ENCODE measurements at places on chromosomes 7 and 10. TPM values are rescaled to one million over a fixed set of nuclear protein-coding genes. Genes with fewer than 3 reads are reported as not detected.

DNA sequence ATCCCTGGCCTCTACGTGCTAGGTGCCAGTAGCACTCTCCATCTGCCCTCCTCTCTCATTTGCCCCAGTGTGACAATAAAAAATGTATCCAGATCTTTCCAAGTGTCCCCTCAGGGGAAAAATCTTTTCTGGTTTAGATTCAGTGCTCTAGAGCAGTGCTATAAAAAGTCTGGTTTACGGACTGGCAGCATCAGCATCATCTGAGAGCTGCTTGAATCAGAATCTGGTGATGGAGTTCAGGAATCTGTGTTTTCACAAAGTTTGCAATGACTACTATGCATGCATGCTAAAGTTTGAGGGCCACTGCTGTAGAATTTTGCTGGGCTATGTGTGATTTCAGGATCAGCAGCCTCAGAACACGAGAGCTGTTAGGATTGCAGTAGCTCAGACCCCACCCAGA lies 356.5 kb downstream of the PHF14 start:
- H3K4me3 ChIP-seq = no peak overlapping the region
- H3K4me1 ChIP-seq = no peaks in the 10 kb centered on the region
- no peaks in the 10 kb centered on the region for H3K27me3 ChIP-seq
- no peak overlapping the region for H3K27ac ChIP-seq
- no peak for DNase-seq
- no peaks in the 10 kb centered on the region for H3K36me3 ChIP-seq

DNA sequence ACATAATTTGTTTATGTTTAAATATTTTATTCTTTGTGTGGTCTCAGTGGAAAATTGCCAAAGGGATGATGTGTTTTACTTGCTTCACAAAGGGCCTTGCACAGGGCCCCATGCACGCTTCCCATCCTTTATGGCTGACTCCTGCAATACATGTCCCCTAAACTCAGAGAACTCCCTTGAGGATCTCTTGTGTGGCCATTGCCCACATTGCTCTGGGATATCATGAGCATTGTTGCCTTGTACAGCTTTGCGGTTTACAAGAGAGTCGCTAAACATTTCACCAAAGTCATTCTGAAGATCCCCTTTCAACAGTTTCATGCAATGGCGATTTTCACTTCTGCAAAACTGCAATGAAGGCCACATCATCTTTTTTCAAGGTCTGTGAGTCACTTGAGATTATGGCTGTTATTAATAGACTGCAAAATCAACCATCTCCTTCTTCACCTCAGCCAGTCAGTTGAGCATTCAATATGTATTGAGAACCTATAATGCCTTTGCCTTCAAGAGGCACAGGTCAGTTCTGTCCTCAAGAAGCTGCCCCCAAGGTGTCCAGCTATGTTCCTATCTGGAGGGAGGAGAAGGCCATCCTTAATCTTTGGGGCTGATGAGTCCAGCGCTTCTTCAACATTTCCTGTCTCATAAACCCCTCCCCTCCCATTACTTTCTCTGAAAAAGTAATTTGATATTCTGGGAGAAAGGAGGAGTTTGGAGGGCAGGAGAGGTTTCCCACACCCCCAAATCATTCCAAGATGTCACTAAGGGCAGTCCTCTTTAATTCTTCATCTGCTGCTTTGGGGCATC lies 108.1 kb downstream of the CCDC71L start:
- no peak for DNase-seq
- no peak overlapping the region for H3K27ac ChIP-seq
- no peaks in the 10 kb centered on the region for H3K4me1 ChIP-seq
- H3K27me3 ChIP-seq = no peaks in the 10 kb centered on the region
- no peak overlapping the region for H3K4me3 ChIP-seq

GRCh38 chr10:74058658-74059057 lies 60.7 kb downstream of the VCL start:
- H3K27me3 ChIP-seq = no peaks in the 10 kb centered on the region
- H3K4me3 ChIP-seq = no peak overlapping the region
- peaks cover 24% of the 10 kb centered on the region for H3K36me3 ChIP-seq

DNA sequence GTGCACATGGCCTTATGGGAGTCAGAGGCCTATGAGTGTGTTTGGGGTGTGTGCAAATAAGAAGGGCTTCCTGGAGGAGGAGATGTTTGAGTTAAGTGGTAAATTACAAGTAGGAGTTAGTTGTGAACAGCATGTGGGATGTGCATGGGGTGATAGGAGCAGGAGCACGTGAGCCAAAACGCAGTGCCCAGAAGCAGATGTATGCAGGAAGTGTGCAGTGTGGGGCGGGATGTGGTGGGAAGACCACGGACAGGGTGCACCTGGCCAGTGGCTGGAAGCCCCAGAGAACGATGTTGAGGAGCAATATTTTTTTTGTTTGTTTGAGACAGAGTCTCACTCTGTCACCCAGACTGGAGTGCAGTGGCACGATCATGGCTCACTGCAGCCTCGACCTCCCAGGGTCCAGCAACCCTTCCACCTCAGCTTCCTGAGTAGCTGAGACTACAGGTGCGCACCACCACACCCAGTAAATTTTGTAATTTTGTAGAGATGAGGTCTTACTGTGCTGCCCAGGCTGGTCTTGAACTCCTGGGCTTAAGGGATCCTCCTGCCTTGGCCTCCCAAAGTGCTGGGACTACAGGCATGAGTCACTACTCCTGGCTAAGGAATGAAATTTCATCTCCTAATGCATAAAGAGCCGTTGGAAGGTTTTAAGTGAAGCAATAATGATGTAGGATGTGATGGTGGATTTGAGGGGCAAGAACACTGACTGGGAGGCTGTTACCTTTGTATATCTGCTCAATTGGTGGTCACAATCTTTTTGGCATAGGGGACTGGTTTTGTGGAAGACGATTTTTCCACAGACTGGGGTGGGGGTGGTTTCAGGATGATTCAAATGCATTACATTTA lies 78.4 kb downstream of the LYZL2 start:
- H3K4me1 ChIP-seq = no peaks in the 10 kb centered on the region
- no peak overlapping the region for H3K4me3 ChIP-seq
- H3K27me3 ChIP-seq = no peaks in the 10 kb centered on the region
- no peak for DNase-seq

DNA sequence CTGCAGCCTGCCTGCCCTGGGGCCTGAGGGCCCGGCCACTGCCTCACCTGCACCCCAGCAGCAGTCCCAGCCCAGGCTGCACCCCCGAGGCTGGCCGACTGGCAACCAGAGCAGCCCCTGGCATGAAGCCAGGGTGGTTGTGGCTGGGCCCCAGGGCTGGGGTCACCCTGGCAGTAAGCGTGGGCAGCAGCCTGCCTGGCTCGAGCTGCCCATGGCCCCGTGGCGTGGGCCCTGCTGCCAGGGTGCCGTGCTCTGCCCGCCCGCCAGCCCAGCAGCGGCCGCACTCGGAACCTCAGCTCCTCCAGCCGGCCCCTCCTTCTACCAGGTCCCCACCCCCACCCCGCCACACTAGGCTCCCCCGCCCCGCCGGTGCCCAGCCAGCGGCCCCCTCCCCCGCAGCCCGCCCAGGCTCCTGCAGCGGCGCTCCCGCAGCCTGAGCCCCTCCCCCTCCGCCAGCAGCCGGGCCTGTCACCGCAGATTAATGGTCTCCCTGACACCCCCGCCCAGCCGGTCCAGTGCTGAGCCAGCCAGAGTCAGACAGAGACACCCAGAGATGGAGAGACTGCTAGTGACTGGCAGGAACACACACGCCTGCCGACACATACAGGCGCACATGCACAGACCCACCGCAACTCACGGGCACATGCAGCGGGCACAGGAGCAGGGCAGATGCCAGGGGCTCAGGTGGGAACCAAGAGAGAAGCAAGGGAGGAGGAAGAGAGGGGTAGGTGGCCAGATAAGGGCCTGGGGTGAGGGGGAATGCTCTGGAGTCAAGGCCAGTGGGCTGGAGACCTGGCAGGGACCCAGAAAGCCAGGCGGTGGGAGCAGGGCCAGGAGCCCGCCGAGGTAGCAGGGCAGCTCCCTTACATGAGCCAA lies 22.4 kb downstream of the KCNH2 start:
- H3K36me3 ChIP-seq = no peaks in the 10 kb centered on the region
- DNase-seq = no peak
- peaks cover 54% of the 10 kb centered on the region for H3K27me3 ChIP-seq
- no peaks in the 10 kb centered on the region for H3K4me1 ChIP-seq
- H3K4me3 ChIP-seq = no peak overlapping the region

DNA sequence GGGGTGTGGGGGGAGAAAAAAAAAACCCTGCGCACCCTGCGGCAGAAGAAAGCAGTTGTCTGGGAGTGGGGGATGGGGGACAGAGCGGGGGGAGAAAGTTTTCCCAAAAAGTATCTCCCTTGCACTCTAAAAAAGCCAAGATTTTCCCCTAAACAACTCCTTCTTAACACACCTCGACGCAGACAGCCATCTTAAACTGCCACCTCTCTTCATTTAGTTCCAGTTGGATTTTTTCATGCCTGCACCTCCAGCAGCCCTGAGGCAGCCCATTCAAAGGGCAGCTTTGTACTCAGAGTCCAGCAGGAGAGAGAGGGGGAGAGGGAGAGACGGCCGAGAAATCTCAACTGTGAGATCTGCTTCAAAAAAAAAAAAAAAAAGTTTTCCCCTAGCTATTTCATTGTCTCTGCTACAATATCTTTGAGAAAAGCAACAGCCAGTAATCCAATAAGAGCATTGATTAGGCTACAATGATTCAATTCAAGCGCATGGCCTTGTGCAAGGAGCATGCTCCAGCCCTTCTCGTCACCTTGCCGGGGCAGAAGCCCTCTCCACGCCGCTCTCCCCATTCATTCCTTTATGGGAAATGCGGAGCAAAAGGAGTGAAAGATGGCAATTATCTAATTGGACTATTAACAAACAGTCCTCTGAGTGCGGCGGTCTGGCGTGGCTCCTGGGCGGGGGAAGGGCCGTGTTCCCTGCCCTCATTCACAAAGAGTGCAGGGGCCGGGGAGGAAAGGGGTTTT lies 939 bp upstream of the VAX1 start:
- H3K27me3 ChIP-seq = peaks cover 15% of the 10 kb centered on the region
- no peak overlapping the region for H3K4me3 ChIP-seq
- H3K36me3 ChIP-seq = no peaks in the 10 kb centered on the region

- no peak for DNase-seq
- no peaks in the 10 kb centered on the region for H3K27me3 ChIP-seq
- H3K27ac ChIP-seq = peak overlapping the region; percentile 89
- H3K4me1 ChIP-seq = peaks cover 31% of the 10 kb centered on the region
- peaks cover 5% of the 10 kb centered on the region for H3K36me3 ChIP-seq
- H3K4me3 ChIP-seq = peak overlapping the region; percentile 84
Measured at GRCh38 chr7:158830211-158830723, 958 bp upstream of the ESYT2 start.

- no peak for DNase-seq
- no peak overlapping the region for H3K27ac ChIP-seq
- H3K4me1 ChIP-seq = no peaks in the 10 kb centered on the region
- H3K36me3 ChIP-seq = no peaks in the 10 kb centered on the region
Measured at GRCh38 chr7:154914308-154914995, 88.5 kb downstream of the PAXIP1 start.

DNA sequence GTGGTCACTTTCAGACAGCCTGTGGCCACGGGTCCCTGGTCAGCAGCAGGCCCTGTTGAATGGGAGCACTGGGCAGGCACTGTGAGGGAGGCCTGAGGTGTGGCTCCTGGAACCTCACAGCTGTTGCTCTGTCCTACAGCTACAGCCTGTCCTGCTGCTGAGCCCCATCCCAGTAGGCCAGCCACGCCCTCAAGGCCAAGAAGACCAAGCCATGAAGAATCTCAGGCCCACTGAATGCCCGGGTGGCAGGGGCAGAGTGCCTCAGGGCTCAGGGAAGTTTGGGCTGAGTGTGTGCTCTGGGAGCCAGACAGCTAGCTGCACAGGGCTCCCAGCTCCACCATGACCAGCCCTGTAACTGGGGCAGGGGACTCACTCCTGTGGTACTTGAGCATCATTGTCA lies 363.5 kb upstream of the NUPR2 start:
- no peaks in the 10 kb centered on the region for H3K36me3 ChIP-seq
- H3K4me1 ChIP-seq = no peaks in the 10 kb centered on the region
- no peak for DNase-seq
- no peak overlapping the region for H3K27ac ChIP-seq

GRCh38 chr10:13844651-13845050 lies 257.9 kb downstream of the PRPF18 start:
- no peak overlapping the region for H3K4me3 ChIP-seq
- H3K27me3 ChIP-seq = no peaks in the 10 kb centered on the region
- no peaks in the 10 kb centered on the region for H3K36me3 ChIP-seq
- peaks cover 5% of the 10 kb centered on the region for H3K4me1 ChIP-seq
- DNase-seq = no peak
- H3K27ac ChIP-seq = no peak overlapping the region

DNA sequence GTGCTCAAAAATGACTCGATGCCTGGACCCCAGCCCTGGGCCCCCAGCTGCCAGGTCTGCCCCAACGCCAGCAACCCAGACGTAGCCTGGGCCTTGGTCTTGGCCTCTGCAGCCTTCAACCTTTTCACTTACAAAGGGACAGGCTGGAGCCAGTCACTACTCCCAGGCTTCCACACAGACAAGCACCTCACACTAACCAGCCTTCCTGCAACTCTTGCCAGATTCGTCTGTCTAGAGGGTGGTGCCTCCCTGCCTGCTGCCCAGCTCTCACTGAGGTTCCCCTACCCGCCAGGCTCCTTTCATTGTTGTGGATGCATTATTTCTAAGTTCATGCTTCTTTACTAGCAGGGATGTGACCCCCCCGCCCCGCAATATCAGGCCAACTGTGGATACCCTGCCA lies 56.3 kb downstream of the NUDCD3 start:
- no peak overlapping the region for H3K4me3 ChIP-seq
- no peaks in the 10 kb centered on the region for H3K4me1 ChIP-seq
- H3K27ac ChIP-seq = no peak overlapping the region
- 0 out of 2 replicates have a peak, but pooled peaks cover 1% of the 10 kb centered on the region for H3K36me3 ChIP-seq

DNA sequence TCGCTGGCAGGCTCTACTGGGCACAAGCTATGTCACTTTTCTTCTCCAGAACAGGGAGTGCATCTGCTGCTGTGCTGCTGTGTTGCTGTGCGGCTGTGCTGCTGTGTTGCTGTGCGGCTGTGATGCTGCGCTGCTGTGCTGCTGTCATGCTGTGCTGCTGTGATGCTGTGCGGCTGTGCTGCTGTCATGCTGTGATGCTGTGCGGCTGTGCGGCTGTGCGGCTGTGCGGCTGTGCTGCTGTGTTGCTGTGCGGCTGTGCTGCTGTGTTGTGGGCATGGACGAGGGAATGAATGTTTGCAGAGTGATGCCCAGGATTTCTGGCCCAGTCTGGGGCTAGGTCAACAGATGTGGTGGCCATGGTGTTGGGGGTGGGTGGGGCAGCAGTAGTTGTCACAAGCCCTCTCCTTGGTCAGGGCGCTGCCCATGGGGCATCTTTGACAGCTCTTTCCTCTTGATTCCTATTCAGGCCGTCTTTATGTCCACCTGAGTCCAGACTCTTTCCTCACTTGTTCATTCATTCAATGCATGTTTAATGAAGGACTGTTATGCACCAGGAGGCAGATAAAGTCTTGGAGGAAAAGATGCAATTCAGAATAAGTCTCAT lies 55.6 kb downstream of the C10orf120 start:
- H3K27me3 ChIP-seq = no peaks in the 10 kb centered on the region
- no peaks in the 10 kb centered on the region for H3K36me3 ChIP-seq
- no peak for DNase-seq

The AKR1C4 gene
- total RNA-seq = not detected

The NUTM2E gene
- total RNA-seq = 0.70 TPM

The PLAC9 gene
- total RNA-seq = 2.1 TPM

The ACHE gene
- 0.35 TPM for total RNA-seq

The TIAL1 gene
- total RNA-seq = 81.4 TPM

The RNLS gene
- not detected for total RNA-seq
